Left lobe of liver (tissue), 2 donors: ENCODE measurements at places on chromosomes 11 and 22. TPM values are rescaled to one million over a fixed set of nuclear protein-coding genes. Genes with fewer than 3 reads are reported as not detected.

The NAALADL1 gene
- 0.78 TPM for total RNA-seq

The GAB2 gene
- 4.5 TPM for total RNA-seq

The ZP1 gene
- total RNA-seq, result not detected

- no peak for DNase-seq
Measured at GRCh38 chr11:133243832-133244231, 288.5 kb downstream of the OPCML start.

DNA sequence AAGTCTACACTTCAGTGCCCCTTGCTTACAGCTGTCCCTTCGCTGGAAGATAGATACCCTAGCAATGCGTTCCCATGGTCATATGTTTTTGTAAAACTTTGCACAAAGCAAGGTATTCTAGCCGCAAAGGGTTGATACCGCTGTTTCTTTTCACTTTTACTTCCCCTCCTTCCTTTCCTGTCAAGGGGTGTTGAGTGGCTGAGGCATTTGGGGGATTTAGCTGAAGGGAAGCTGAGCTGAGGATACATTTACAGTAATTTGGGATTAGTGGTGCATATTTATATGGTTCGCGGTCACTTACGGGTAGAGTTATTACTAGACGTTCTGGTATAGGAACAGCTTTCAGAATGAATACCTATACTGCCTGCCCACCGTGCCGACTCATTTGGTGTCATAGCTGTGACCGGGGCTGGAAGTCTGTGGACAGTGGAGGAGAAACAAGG lies 86.9 kb upstream of the WNT11 start:
- no peak for DNase-seq

- DNase-seq, result no peak
Measured at GRCh38 chr11:134911514-134912180, 499.6 kb upstream of the B3GAT1 start.

GRCh38 chr11:120061036-120061760 lies 76.7 kb downstream of the TRIM29 start:
- DNase-seq, result peak; percentile 34

DNA sequence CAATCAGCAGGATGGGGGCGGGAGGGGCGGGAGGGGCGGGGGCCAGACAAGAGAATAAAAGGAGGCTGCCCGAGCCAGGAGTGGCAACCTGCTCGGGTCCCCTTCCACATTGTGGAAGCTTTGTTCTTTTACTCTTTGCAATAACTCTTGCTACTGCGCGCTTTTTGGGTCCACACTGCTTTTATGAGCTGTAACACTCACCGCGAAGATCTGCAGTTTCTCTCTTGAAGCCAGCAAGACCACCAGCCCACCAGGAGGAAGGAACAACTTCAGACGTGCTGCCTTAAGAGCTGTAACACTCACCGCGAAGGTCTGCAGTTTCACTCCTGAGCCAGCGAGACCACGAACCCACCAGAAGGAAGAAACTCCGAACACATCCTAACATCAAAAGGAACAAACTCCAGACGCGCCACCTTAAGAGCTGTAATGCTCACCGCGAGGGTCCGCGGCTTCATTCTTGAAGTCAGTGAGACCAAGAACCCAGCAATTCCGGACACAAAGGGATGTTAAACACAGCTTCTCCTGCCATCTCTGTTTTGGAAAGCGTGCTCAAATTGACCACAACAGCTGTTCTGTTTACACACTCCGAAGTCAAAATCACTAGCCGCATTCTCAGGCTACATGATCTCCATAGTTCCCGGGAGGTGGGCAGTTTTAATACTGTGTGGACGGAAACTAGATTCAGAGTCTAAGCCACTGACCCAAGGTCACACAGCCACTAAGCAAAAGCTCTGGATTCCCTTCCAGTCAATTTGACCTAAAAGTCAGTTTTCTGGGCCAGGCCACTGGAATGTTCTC lies 11.9 kb downstream of the PLAAT2 start:
- peak; percentile 18 for DNase-seq

DNA sequence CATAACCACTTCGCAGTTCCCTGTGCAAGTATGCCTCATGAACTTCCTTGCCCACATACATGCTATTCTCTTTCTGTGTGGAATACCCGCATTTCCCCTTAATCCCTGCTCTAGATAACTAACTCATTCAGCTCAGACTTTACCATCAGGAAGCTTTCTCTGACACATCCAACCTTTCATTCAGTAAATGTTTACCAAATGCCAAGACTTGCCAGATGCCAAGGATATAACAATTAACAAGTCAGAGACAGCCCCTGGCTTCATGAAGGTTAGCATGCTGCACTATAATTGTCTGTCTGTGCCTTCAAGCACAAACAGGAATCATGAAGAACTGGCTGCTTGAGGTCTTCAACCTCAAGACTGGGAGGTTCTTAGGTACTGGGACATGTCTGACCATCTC lies 71.2 kb upstream of the GDPD4 start:
- no peak for DNase-seq

DNA sequence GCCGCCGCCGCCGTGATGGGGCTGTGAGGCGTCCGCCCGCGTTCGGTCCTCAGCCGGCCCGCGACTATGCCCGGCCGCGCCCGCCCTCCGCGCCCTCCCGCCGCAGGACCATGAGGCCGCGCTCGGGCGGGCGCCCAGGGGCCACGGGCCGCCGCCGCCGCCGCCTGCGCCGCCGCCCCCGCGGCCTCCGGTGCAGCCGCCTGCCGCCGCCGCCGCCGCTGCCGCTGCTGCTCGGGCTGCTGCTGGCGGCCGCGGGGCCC lies 215 bp downstream of the ZNRF3 start:
- no peak for DNase-seq

DNA sequence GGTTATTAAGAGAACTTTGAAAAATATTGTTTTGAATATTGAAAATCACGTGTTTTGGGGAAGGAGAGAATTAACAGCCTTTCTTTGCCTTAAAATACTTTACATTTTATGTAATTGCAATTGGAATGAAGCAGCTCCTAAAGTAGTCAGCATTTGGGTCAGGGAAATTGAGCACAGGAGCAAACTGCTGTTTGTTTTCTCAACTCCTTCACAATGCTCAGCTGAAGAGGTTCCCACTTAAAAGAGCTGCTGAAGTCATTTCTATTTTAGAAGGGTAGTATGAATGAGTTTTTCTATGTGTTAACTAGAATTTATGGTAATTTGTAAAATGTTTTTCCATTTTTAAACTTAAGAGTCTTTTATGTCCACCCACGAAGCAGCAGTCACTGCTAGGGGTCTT lies 8.1 kb upstream of the UCP2 start:
- DNase-seq, result no peak

GRCh38 chr11:48109046-48109666 lies 107.5 kb upstream of the OR4B1 start:
- no peak for DNase-seq

- DNase-seq, result no peak
Measured at GRCh38 chr11:35272391-35272902, 133.5 kb downstream of the CD44 start.

The TOMT gene
- total RNA-seq, result 0.43 TPM

- no peak for DNase-seq
Measured at GRCh38 chr22:23402275-23403151, 177.6 kb downstream of the IGLL1 start.

DNA sequence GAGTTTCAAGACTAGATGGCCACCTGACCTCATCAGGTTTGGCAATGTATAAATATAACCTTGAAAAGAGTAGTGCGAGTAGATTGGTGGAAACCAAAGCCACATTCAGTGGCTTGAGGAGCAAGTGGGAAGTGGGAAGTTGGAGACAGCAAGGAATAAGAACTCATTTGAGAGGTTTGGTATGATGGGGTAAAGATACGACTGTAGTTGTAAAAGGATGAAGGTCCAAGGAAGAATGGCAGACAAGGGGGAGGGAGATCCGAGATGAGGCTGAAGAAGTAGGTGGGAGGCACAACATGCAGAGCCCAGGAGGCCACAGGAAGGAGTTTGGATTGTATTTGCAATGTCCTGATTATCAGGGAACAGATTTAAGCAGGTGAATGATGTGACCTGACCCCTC lies 20.8 kb downstream of the RASSF10 start:
- no peak for DNase-seq

DNA sequence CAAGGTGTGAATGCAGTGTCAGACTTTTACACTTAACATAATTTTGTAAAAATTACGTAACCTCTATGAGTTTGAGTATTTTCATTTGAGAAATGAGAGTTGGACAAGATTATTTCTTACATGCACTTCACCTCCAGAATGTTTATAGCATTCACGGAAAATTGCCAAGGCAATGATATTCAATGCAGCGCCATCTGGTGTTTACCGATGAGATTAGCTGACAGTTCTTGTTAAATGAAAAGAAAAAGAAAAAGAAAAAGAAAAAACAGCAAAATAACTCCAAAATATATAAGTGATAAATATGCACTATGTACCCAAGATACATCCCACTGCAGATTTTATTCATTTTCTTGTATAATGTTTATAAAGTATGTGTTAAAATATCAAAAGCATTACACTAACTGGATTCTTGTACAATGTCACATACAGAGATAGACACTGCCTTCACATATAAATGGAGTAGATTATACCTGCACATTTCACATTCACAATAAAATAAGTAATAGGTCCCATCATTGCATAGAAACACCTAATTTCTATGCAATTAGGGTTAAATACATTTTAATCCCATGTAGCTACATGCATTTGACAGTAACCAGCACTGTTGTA lies 976.3 kb upstream of the FAT3 start:
- no peak for DNase-seq

- DNase-seq, result no peak
Measured at GRCh38 chr11:74746868-74747267, 1.8 kb upstream of the RNF169 start.

GRCh38 chr11:19252394-19253152 lies 11.8 kb upstream of the E2F8 start:
- DNase-seq, result no peak

DNA sequence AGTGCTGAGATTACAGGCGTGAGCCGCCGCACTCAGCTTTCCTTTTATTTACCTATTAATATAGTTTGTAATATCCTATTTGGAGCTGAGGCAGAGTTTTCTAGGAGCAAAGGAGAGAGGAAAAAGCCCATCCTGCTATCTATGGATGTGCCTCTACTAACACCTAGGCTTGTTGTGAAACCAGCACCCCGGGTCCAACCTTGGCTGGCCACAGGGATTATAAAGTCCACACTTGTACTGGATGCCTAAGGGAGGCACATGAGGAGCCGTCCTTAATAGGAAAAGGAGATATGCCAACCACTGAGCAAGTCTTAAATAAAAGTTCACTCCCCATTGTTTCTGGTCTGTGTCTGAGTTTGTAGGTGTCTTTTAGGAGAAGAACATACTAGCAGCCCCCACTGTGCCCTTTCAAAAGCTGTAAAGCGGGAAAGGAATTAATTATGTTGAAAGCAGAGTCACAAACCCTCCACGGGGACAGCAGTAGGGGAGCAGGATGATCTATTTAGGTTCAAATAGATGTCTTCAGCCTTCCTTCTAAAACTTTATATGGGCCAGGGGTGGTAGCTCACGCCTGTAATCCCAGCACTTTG lies 29.3 kb downstream of the RRP7A start:
- no peak for DNase-seq

DNA sequence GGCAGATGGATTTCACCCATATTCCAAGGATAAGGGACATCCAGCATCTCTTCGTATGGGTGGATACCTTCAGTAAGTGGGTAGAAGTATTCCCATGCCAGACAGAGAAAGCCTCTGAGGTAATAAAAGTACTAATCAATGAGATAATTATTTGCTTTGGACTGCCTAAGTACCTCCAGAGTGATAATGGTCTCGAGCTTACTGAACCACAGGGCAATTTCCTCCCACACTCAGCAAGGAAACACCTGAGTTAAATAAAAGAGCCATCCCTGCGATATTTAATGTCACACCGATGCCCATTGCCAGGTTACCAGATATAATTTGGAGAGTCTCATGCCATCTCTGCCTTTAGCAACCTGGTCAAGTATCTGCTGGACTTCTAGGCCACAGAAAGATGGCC lies 70.6 kb upstream of the MPEG1 start:
- no peak for DNase-seq

The CHRM1 gene
- not detected for total RNA-seq

DNA sequence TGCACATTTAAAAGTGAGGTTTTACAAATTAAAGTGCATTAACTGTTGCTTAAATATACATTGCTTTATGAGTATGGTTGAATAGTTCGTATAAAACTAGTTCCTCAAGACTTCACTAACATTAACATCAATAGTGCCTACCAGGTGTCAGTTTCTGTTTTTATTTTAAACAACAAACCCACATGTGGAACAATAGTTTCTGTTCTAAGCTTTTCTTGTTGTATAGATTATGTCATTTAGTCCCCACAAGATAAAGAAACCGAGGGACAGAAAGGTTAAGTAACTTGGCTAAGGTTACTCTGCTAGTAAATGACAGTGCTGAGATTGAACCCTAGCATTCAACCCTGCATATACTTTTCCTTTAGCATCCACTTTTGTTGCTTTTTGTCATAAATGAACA lies 41.4 kb upstream of the ST14 start:
- no peak for DNase-seq

The AIFM3 gene
- 1.3 TPM for total RNA-seq

DNA sequence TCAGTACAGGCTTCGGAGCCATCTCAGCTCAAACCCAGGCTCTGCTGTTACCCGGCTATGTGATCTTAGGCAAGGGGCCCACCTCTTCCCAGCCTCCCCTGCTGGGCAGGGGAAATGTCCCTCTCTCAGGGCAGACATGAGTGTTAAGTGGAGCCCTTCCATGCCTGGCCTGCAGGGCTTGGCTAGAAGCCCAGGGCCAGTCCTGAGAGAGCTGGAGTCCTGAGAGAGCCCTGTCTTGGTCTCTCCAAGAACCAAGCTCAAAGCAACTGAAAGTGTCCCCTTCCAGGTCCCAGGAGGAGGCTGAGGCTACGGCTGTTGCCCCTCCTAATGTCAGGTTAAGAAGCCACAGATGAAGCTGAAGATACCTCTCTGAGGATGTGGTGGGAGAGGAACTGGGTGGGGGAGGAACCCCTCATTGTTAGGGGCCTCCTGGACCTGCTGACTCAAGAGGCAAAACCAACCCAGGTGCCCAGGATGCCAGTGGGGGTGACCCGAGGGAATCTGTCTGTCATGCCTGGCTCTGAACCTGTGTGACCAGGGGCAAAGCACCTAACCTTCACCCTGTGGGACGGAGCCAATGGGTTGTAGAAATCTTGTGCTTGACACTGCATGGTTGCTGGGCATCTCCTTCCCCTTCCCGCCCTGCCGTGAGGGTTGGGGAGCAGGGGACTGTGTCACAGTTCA lies 4.2 kb downstream of the ZP1 start:
- no peak for DNase-seq

The ASPHD2 gene
- 0.13 TPM for total RNA-seq
